Effector memory CD4-positive, alpha-beta T cell (primary cell): ENCODE measurements at places on chromosomes 4 and X.

- H3K27ac ChIP-seq, result no peak overlapping the region
- H3K4me1 ChIP-seq, result no peaks in the 10 kb centered on the region
- H3K36me3 ChIP-seq, result no peaks in the 10 kb centered on the region
- H3K27me3 ChIP-seq, result no peaks in the 10 kb centered on the region
- no peak for DNase-seq
Measured at GRCh38 chr4:119638359-119638758, 9.8 kb upstream of the PDE5A start.

GRCh38 chrX:35809781-35810180, 11.6 kb downstream of the MAGEB16 start:
- H3K4me1 ChIP-seq, result no peaks in the 10 kb centered on the region
- no peaks in the 10 kb centered on the region for H3K36me3 ChIP-seq
- H3K27me3 ChIP-seq, result no peaks in the 10 kb centered on the region

DNA sequence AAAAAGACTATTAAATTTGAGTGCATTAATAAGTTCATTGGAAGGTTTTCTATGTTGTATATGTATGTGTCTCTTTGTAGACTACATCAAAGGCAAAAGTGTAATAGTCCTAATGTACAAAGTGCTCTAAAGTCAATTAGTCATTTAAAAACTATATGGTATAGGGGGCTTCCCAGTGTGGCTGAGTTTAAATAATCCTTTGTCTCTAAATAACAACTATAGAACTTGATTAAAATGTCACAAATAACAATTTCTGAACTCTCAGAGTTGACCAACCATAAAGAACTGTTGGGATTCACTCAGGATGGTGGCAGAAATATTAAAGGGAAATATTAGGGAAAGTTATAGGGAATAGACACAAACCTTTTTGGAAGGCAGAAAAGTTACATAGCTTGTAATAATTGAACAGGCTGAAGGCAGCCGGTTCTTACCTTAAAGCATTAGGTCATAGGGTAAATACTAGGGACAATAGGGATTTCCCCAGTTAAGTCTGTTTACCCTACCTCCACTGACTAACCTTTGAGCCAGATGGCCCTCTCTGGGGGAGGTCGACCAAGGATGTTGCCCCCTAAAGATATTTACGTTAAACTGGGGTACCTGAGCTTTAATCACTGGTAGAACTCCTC, 1054.2 kb downstream of the ARAP2 start:
- no peaks in the 10 kb centered on the region for H3K36me3 ChIP-seq
- H3K4me1 ChIP-seq, result no peaks in the 10 kb centered on the region
- H3K27me3 ChIP-seq, result no peaks in the 10 kb centered on the region
- no peak overlapping the region for H3K4me3 ChIP-seq
- H3K27ac ChIP-seq, result no peak overlapping the region
- DNase-seq, result no peak

GRCh38 chr4:6232836-6233785, 32.8 kb upstream of the JAKMIP1 start:
- no peaks in the 10 kb centered on the region for H3K4me1 ChIP-seq
- H3K36me3 ChIP-seq, result no peaks in the 10 kb centered on the region
- DNase-seq, result no peak
- H3K27ac ChIP-seq, result no peak overlapping the region
- H3K4me3 ChIP-seq, result no peak overlapping the region
- no peaks in the 10 kb centered on the region for H3K27me3 ChIP-seq

- DNase-seq, result no peak
- no peak overlapping the region for H3K27ac ChIP-seq
- no peaks in the 10 kb centered on the region for H3K36me3 ChIP-seq
- no peaks in the 10 kb centered on the region for H3K4me1 ChIP-seq
Measured at GRCh38 chr4:31360786-31361185, 640.6 kb downstream of the PCDH7 start.

- no peak for DNase-seq
- no peak overlapping the region for H3K27ac ChIP-seq
- H3K36me3 ChIP-seq, result no peaks in the 10 kb centered on the region
- H3K4me3 ChIP-seq, result no peak overlapping the region
- no peaks in the 10 kb centered on the region for H3K27me3 ChIP-seq
Measured at GRCh38 chr4:48237996-48238645, 31.5 kb downstream of the TEC start.

GRCh38 chr4:121582296-121582695, 114.5 kb downstream of the ANXA5 start:
- H3K27me3 ChIP-seq, result peaks cover 4% of the 10 kb centered on the region
- no peak overlapping the region for H3K27ac ChIP-seq
- H3K36me3 ChIP-seq, result no peaks in the 10 kb centered on the region

DNA sequence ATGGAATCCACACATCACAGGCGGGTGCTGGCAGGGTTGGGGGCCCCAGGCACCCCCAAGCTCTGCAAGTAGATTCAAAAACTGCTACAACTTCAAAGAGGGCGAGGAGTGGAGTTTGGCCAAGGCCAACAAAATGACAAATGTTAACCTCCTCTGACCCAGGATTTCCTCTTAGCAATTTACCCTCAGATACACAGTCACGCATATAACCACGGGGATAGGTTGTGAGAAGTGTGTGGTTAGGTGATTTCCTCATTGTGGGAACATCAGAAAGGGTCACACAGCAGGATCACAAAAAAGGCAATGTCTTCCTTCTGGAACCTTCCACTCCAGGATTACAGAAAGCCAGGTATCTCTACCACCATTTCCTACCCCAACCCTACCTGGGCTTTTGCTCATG, 62.4 kb downstream of the C4orf50 start:
- H3K4me1 ChIP-seq, result no peaks in the 10 kb centered on the region
- no peaks in the 10 kb centered on the region for H3K36me3 ChIP-seq
- no peak for DNase-seq

DNA sequence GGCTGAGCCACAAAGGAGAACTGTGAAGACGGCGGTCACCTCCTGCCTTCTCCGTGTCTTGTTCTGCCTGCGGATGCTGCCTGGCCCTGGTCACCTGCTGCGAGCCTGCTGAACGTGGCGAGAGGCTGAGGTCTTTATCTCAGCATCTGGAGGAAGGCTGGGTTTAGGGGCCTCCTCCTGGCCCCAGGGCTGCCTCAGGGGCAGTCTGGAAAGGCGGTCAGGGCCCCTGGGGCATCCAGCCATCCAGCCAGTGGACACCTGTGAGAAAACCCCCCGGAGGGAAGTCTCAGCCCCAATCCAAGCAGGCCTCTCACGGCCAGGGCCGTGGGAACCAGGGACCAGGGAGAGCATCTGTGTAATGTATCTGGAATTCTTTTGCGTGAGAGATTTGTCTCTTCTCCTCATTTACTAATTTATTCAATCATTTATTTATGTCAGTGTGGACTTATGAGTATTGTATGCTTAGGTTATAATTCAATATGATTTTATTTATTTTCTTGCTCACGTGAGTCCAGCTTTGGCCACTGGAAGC, 11.3 kb downstream of the PDE6B start:
- no peaks in the 10 kb centered on the region for H3K27me3 ChIP-seq
- H3K27ac ChIP-seq, result no peak overlapping the region
- no peak overlapping the region for H3K4me3 ChIP-seq
- DNase-seq, result no peak

DNA sequence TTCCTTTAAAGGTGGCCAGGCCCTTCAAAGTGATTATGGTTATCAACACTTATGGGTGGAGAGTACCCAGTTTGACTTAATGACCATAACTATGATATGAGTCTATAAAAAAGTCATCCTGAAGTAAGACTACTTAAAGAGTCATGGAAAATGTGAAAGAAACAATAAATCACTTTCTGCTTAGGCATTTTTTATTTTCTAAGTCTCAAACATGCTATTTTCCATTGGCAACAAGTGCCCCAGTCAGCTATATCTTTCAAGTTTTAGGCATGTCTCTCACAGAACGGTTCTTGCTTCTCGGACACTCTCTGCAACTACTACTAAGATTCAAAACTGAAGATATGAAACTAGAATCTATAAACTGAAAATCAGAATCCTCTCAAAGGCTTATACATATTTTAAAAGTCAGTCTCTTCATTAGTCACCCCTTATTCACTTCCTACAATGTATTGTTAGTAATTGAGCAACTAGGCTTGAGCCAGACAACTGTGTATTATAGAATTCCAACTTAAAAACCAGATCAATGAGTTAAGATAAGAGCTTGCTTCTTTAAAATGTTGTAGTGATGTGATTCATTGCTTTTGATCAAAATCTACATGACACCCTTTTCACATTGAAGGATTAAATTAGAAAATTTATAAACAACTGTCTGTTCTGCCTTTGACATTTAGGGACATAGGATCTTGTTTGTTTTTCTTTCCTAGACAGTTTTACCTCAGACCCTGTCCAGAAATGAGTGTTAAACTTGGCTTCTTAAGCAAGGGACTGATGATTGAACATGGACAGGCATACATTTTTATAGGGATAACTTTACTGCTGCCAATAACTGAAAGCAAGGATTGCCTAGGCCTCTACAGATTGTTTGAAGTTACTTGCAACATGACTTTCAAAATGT, 2.9 kb downstream of the ANTXR2 start:
- DNase-seq, result no peak
- H3K4me3 ChIP-seq, result peak overlapping the region; percentile 93
- no peaks in the 10 kb centered on the region for H3K27me3 ChIP-seq
- H3K4me1 ChIP-seq, result peaks cover 19% of the 10 kb centered on the region
- peak overlapping the region; percentile 95 for H3K27ac ChIP-seq

DNA sequence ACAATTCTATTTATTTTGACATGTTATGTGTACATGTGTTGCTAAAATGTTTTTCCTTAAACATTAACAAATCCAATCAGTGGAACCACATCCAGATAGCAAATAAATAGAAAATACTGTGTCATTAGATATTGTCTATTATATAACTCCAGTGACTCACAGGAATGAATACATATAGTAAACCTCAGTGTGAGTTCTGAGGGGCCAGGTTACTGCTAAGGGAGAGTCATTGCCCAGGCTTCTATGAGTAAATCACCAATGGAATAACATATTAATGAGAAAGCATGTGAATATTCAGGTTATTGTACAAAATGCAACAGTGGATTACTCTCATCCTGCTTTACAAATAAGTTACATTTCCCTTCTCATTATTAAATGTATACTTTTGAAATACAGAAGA, 27.2 kb downstream of the TACR3 start:
- no peaks in the 10 kb centered on the region for H3K4me1 ChIP-seq
- no peak for DNase-seq
- H3K27ac ChIP-seq, result no peak overlapping the region
- no peak overlapping the region for H3K4me3 ChIP-seq
- H3K27me3 ChIP-seq, result no peaks in the 10 kb centered on the region

- H3K4me1 ChIP-seq, result no peaks in the 10 kb centered on the region
- no peak overlapping the region for H3K27ac ChIP-seq
- H3K4me3 ChIP-seq, result no peak overlapping the region
- DNase-seq, result no peak
Measured at GRCh38 chrX:99242001-99242400, 1168.1 kb downstream of the PCDH19 start.

GRCh38 chr4:167973513-167973912, 118.8 kb upstream of the ANXA10 start:
- no peak overlapping the region for H3K27ac ChIP-seq
- H3K4me1 ChIP-seq, result no peaks in the 10 kb centered on the region
- H3K36me3 ChIP-seq, result no peaks in the 10 kb centered on the region
- H3K27me3 ChIP-seq, result no peaks in the 10 kb centered on the region

GRCh38 chr4:135739354-135739753, 1537.8 kb upstream of the PABPC4L start:
- H3K27ac ChIP-seq, result no peak overlapping the region
- DNase-seq, result no peak
- H3K4me1 ChIP-seq, result no peaks in the 10 kb centered on the region

- no peak overlapping the region for H3K4me3 ChIP-seq
- no peaks in the 10 kb centered on the region for H3K4me1 ChIP-seq
- no peaks in the 10 kb centered on the region for H3K27me3 ChIP-seq
- no peaks in the 10 kb centered on the region for H3K36me3 ChIP-seq
- DNase-seq, result no peak
- no peak overlapping the region for H3K27ac ChIP-seq
Measured at GRCh38 chr4:110510955-110511544, 35.1 kb downstream of the ENPEP start.

DNA sequence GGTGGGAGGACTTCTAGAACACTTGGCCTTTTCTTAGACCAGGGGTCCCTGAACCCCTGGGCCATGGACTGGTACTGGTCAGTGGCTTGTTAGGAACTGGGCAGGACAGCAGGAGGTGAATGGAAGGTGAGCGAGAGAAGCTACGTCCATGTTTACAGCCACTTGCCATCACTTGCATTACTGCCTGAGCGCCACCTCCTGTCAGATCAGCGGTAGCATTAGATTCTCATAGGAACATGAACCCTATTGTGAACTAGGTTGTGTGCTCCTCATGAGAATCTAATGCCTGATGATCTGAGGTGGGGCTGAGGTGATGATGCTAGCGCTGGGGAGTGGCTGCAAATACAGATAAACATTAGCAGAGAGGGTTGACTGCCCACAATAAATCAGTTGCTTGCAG, 100.9 kb upstream of the IGFBP7 start:
- H3K36me3 ChIP-seq, result no peaks in the 10 kb centered on the region
- no peak for DNase-seq
- no peak overlapping the region for H3K27ac ChIP-seq
- no peak overlapping the region for H3K4me3 ChIP-seq

GRCh38 chr4:70651864-70652506, 14.3 kb downstream of the JCHAIN start:
- H3K36me3 ChIP-seq, result no peaks in the 10 kb centered on the region
- H3K27me3 ChIP-seq, result no peaks in the 10 kb centered on the region
- DNase-seq, result no peak
- no peak overlapping the region for H3K4me3 ChIP-seq
- no peak overlapping the region for H3K27ac ChIP-seq
- no peaks in the 10 kb centered on the region for H3K4me1 ChIP-seq

- H3K27me3 ChIP-seq, result no peaks in the 10 kb centered on the region
- H3K27ac ChIP-seq, result no peak overlapping the region
- no peaks in the 10 kb centered on the region for H3K4me1 ChIP-seq
- peaks cover 7% of the 10 kb centered on the region for H3K36me3 ChIP-seq
Measured at GRCh38 chrX:48461830-48462229, 8.2 kb downstream of the SLC38A5 start.

DNA sequence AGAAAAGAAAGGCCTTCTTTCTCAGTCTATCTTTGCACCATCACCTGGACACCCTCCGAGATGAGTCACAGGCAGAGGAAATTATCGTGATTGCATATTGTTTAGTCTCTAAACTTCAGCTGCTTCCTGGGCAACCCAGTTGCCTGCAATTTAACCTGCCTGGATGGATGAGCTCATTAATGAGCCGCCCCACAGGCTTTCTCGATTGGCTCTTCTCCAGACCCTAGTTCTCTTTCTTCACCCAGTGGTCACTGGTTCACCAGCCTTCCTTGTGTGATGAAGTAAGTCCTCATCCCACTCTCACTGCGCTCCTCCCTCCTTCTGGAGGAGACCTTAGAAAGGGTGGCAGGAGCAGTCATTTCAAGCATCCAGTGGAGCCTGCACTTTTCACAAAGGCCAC, 94.4 kb downstream of the SOWAHB start:
- H3K4me3 ChIP-seq, result no peak overlapping the region
- no peak overlapping the region for H3K27ac ChIP-seq
- no peaks in the 10 kb centered on the region for H3K27me3 ChIP-seq
- H3K4me1 ChIP-seq, result no peaks in the 10 kb centered on the region
- DNase-seq, result no peak
- H3K36me3 ChIP-seq, result no peaks in the 10 kb centered on the region

GRCh38 chr4:138090150-138090917, 151.8 kb downstream of the SLC7A11 start:
- no peaks in the 10 kb centered on the region for H3K36me3 ChIP-seq
- H3K4me3 ChIP-seq, result no peak overlapping the region
- H3K4me1 ChIP-seq, result no peaks in the 10 kb centered on the region
- no peaks in the 10 kb centered on the region for H3K27me3 ChIP-seq
- no peak for DNase-seq
